ENCODE measurements at places on chromosomes 3 and 15. TPM values are rescaled to one million over a fixed set of nuclear protein-coding genes. Genes with fewer than 3 reads are reported as not detected.

- no peak for DNase-seq
Observed at GRCh38 chr15:46855388-46855787, 861.9 kb upstream of the SEMA6D start.

GRCh38 chr3:59386165-59386564 lies 336.3 kb upstream of the CFAP20DC start:
- no peak for DNase-seq

GRCh38 chr15:33959844-33960548 lies 8.3 kb upstream of the CHRM5 start:
- no peak for DNase-seq

GRCh38 chr3:40847551-40847992 lies 322.8 kb downstream of the ZNF621 start:
- no peak for DNase-seq

DNA sequence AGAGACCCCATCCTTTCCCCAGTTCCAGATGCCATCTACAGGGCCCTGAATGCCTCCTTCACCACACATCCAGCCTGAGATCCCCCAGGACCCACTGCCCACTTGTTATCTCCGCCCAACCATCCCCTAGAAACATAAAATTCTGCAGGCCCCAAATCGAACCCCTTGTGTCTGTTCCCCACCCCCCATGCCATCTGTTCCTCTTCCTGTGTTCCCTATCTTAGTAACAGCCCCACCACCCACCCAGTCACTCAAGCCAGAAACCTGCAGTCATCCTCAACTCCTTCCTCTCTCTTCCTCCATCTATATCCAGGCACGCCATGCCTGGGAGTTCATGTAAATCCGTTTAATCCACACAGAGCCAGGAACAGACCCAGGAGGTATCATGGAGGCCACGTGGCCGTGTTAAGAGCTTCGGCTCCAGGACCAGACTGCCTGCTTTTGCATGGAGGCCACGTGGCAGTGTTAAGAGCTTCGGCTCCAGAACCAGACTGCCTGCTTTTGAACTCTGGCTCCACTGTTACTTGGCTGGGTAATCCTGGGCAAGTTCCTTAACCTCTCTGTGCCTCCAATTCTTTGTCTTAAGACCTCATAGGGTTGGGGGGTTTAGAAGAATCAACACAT lies 4.8 kb downstream of the CSRNP1 start:
- no peak for DNase-seq

DNA sequence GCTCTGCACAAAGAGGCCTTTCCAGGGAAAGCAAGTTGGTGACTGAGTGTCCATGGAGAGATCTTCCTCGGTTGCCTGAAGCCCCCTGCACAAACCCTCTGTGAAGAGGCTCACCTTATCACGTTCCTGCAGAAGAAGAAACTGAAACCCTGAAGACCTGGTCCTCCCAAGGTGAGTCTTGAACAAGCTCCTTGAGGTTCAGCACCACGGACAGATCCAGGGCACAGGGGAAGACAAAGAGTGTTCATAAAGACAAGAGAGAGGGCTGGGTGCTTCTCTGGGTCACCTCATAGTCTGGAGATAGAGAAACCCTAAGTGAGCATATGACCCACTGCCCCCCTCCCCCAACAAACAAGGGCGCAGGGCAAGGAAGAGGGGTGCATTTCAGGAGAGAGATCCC lies 21.7 kb upstream of the TBC1D21 start:
- peak; percentile 38 for DNase-seq

GRCh38 chr3:141280690-141281089 lies 49.1 kb downstream of the PXYLP1 start:
- DNase-seq = no peak

GOLGA8F gene
- not detected for polyA plus RNA-seq

GRCh38 chr15:40255033-40255432 lies 16.2 kb downstream of the PAK6 start:
- no peak for DNase-seq

- DNase-seq = no peak
Observed at GRCh38 chr3:48217449-48217848, 5.8 kb upstream of the CAMP start.

- DNase-seq = no peak
Observed at GRCh38 chr3:61807865-61808276, 246.5 kb downstream of the PTPRG start.

- no peak for DNase-seq
Observed at GRCh38 chr3:26365706-26366105, 256.9 kb upstream of the LRRC3B start.

DNA sequence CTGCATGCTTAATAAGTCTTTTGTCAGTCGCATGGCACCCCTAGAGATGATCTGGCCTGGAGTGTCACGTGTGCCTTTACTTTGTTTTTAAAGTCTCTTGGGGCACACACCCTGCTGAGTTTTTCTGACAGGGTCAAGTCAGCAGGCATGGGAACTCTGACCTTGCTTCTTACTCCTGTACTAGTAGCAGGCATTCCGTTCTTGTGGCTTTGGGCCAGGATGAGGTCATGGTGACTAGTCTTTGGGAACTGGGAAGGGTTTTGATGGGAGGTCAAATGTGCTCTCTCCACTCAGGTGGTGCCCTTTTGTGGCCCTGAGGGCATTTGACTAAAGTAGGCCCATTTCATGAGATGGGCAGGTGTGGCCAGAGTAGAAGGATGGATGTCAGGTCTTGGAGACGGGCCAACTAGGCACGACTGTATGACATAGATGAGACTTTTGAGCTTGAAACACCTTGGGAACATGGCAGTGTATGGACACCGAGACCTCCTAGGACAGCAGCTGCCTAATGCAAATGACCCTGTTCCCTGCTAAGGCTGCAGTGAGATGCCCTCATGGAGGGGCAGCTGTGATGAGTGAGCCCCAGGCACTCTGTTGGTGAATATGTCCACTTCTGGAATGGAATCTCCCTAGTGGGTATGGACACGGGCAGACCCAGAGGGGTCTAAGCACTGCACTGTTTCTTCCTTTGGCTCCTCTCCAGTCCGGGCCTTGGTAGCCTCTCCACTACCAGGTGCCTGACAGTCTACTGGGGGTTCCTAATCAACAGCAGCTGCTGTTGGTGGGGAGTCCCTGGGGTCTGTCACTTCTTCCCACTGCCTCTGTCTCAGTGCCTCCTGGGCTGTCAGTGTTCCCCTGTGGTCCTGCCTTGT lies 16.4 kb downstream of the SRPRB start:
- no peak for DNase-seq

NOX5 gene
- polyA plus RNA-seq = not detected

ITGA11 gene
- polyA plus RNA-seq = 0.02 TPM

- DNase-seq = no peak
Observed at GRCh38 chr3:177420651-177421480, 223.6 kb upstream of the TBL1XR1 start.

DNA sequence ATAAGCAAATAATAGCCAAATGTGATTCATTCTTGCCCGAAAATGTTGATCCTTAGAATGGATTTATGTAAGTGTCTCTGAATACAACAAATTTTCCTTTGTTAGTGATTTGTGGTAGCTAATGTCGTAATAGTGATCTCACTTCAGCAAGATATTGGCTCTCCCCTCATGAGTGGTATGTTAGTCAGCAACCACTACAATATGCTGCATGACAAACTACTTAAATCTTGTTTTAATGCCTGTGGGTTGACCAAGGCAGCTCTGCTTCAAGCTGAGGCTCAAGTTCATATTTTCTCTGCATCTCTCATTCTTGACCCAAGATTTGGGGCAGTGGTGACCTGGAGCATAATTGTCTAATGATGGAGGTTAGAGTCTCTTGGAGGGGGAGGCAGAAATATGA lies 49.8 kb upstream of the GALNT15 start:
- DNase-seq = no peak

GRCh38 chr3:138474163-138474562 lies 39.7 kb downstream of the ESYT3 start:
- DNase-seq = no peak

IGF2BP2 gene
- not detected for polyA plus RNA-seq

UROC1 gene
- not detected for polyA plus RNA-seq

DNA sequence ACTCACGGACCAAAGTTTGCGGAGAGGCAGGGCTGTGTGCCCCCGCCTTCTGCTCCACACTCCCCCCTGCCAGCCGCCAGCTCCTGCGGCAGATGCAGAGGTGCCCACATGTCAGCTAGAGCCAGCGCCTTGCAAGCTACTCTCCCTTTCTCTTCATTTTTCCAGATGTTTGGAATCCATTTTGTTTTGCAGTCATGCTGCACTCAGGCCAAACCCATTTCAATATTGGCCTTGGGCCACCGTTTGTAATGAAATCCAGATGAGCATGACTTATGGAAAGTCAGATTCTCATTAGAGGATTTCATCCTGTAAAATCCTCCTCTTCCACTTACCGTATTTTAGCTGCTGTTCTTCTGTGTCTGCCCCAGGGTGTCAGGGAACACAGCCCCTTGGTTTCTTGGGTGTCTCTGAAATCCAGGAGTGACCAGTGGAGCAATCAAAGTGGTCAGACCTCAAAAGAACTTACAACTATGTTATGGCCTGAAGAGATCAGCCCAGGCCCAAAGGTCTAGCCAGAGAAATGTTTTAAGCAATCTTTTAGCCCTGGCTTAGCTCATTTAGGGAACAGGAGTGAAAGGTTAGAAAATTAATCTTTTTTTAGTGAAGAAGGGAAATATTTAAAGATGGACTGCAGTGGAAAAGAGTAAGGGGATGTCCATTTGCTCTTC lies 65.8 kb downstream of the AAGAB start:
- DNase-seq = no peak

- DNase-seq = no peak
Observed at GRCh38 chr3:175526191-175526590, 667.1 kb downstream of the NAALADL2 start.

DNA sequence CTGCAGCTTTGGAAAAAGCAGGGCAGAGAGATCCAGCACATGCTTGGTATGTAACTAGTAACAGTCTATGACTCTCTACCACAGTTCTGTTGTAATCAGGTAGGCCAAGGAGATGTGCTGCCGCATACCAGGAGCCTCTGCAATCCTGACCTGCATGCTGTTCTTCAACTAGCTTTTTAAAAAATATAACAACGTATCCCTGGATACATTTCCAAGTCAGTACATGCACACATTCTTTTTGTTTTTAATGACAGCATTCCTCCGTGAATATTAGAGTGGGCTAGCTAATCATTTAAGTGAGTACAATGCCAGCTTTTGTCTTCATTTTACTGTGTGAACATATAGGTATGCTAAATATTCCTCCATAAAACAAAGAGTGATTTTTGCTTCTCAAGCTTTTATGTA lies 437.8 kb downstream of the RBMS3 start:
- no peak for DNase-seq
